ENCODE measurements at places on chromosomes 1 and 21.

DNA sequence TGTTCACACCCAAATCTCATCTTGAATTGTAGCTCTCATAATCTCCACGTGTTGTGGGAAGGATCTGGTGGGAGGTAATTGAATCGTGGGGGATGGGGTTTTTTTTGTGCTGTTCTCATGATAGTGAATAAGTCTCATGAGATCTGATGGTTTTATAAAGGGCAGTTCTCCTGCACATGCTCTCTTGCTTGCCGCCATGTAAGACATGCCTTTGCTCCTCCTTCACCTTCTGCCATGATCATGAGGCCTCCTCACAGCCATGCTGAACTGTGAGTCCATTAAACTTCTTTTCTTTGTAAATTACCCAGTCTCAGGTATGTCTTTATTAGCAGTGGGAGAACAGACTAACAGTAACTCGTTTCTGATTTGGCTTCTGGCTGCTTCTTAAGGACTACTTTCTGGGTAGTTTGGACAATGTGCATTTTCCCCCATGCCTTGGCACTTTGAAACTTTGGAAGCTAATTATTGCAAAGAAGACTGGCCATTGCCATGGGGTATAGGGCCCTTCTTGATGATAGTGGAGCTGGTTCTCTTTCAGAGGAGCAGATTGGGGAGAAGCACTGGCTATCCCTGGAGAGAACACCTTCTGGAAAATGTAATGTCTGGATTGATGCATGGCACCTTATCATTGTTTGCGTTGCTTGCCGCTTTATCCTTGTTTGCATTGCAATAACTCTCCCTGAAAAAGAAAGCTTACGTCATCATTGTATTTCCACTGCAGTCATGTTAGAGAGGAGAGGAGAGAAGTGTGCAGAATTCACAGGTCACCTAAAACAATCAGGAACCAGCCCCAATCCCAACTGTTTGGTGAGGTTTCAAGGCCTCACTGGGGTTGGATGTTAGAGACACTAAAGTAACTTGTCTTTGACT is 5.9 kb downstream of the CNIH3 start:
- no peak for DNase-seq

DNA sequence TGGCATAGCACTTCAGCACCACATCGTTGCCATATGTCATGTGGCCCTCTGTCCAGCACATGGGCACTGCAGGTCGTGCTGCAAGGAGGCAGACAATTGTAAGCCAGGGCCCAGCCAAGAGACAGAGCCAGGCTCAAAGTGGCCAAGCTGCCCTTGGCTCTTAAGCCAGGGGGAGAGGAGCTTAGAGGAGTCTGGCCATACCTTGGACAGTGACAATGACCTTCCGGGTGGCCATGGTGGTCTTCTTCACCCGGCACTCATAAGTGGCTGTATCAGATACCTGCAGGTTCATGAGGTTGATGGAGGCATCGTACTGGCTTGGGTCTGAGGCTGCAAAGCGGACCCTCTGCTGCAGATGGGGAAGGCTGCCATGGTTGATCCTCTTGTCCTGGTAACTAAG is 4.6 kb downstream of the VSIG8 start:
- DNase-seq = no peak

DNA sequence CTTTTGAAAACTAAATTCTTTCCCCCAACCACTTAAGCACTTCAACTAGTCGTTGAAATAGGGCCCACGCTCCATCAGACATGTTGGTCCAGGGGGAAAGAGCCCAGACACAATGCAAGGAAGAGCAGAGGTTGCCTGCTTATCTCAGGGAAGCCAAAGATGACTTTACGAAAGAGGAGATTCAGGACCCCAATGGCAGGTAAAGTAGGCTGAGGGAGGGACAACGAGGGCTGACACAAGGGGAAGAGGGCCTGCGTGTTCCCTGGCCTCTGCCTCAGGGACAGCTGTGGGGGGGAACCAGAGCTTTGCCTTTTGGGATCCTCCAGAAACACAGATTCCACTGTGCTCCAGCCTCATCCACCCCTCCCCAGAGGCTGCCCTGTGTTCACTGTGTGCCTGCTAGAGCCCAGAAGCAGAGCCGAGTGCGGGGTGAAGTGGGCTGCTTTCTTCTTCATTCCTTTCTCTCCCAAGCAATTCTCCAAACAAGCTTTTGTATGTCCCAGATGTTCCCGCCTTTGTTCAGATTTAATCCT is 135.5 kb upstream of the GRIK3 start:
- no peak for DNase-seq

DNA sequence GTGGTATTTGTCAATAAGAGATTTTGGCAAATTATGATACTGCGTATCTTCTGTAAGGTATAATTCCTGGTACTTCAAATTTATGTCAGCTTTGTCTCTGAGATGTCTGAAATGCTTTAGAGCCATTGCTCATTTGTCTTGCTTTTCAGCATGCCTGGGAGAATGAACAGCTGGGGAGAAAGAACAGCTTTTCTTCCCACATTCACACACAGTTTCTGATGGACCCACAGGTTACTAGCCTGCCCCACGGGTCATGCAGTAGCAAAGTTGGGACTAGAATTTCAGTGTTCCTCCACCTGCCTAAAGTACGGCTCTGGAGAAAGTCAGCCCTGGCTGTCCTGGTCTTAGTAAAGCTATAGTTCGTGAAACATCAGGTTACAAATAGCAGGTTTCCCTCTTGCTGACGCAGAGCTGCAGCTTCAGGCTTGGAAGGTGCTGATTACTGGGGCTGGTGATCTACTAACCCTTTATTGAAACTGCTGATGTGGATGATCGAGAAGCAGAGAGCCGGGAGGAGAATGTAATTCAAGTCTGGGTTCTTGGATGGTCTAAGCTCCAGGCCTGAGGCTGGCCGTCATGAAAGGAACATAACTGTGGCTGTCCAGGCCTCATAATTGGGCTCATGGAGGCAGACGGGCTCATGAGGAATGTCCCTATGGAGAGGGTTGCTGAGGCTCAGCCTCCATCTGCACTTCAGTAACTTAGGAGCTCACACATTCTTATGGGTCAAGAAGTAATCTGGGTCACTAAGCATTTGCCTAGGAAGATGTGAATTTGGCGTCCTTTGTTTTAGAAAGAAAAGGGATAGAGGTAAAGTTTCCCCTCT is 12.4 kb downstream of the GALNT2 start:
- DNase-seq = no peak

DNA sequence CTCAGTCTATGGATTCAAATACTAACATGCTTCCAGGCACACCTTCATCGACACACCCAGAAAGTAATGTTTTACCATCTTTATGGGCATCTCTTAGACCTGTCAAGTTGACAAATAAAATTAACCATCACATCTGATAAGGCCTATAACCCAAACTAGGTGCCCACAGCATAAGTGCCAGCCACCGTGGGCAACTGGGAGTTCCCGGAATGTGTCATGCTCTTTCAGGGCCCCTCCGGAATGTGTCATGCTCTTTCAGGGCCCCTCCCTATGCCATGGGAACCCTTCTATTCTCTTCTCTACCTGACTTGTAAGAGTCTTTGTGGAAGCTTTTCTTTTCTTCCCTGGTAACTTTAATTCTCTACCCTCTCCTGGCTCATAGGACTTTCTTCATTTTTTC is 26.6 kb downstream of the KRTAP24-1 start:
- DNase-seq = no peak

- DNase-seq = no peak
Observed at GRCh38 chr21:33230545-33231324, 997 bp downstream of the IFNAR2 start.

- DNase-seq = no peak
Observed at GRCh38 chr1:190564117-190564516, 86.5 kb upstream of the BRINP3 start.

- DNase-seq = no peak
Observed at GRCh38 chr1:96683931-96684330, 37.7 kb upstream of the PTBP2 start.

GRCh38 chr1:57091642-57092041 is 125.8 kb upstream of the C8B start:
- DNase-seq = no peak

DNA sequence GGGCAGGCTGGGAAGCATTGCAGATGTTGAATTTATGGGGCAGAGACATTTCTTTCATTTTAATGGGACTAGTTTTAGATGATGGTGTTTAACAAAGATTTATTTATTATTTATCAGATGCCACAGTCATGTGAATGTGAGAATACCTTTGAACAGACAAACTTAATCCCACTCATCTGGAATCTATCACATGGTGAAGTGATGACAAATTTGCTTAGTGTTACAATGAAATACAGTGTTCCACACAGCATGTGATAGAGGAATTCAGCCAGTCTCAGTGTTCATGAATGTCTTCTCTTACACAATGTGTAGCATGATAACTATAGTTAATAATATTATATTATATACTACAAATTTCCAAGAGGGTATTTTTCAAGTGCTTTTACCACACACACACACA is 1361.7 kb upstream of the B3GALT2 start:
- no peak for DNase-seq

DNA sequence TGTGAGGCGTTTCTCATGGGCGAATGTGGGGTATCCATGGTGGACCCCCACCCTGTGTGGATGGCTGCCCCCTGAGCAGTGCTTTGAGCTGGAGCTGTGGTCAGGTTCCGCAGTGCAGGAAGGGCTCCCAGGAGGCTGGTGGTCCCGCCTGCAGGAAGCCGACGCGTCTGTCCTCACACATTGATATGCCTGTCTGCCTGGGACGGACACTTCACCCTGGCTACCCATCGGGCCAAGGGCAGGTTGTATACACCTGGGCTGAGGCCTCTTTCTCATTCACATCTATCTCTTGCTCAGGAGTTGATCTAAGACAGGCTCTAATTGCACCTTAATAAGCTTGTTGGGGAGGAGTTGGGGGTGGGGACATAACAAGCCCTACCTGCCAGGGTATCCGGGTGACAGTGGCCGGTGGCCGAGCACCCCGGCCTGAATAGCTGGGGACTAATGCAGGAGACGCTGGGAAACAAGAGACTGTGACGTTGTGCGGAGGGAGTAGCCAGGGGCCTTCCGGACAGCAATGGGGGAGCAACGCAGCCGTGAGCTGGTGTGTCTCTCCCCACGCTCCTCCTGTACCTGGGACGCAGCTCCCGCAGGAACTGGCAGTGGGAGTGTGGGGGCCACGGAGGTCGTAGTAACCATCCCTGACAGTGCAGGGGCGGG is 21.7 kb downstream of the PDXK start:
- no peak for DNase-seq

DNA sequence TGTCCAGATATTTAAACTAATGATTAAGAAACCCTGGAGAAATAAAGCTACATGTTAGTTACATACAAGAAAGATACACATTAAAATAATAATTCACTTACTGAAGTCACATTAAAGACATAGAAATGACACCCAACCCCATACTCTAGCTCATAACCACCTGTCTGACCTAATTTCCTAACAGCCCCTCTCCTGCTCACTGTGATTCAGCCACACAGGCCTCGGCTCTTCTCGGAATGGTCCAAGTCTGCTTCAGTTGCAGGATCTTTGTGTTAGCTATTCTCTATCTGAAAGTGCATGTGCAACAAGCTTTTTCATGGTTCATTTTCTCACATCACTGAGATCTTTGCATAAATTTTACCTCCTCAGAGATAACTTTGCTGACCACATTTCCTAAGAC is 209.8 kb downstream of the TM2D1 start:
- no peak for DNase-seq

- DNase-seq = no peak
Observed at GRCh38 chr1:75392278-75392677, 218.6 kb downstream of the SLC44A5 start.

DNA sequence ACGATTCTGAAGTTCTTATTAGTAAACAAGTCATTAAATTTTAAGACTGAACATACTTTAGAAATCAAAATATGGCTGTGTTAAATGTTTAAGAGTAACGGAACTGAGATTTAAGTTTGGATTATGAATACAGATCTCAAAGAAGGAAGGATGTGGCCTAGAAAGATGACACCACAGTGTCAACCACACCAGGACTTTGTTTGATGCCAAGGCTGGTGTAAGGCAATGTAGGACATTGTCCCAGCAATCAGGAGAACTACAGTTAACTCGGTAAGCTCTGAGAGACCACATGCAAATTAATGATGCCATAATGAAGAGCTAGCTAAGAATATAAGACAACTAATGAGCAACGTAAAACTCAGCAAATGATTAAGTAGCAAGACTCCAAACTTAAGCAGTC is 932.9 kb downstream of the ADGRL2 start:
- DNase-seq = no peak

DNA sequence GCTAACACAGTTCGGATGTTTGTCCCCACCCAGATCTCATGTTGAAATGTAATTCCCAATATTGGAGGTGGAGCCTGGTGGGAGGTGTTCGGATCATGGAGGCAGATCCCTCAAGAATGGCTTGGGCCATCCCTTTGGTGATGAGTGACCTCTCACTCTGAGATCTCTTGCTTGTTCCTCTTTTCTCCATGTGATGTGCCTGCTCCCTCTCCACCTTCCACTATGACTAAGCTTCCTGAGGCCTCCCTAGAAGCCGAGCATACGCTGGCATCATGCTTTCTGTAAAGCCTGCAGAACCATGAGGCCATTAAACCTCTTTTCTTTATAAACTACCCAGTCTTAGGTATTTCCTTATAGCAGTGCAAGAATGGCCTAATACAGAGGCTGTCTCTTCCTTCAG is 8.1 kb upstream of the PLA2G5 start:
- no peak for DNase-seq

GRCh38 chr1:118711356-118711755 is 276.8 kb downstream of the TBX15 start:
- no peak for DNase-seq

DNA sequence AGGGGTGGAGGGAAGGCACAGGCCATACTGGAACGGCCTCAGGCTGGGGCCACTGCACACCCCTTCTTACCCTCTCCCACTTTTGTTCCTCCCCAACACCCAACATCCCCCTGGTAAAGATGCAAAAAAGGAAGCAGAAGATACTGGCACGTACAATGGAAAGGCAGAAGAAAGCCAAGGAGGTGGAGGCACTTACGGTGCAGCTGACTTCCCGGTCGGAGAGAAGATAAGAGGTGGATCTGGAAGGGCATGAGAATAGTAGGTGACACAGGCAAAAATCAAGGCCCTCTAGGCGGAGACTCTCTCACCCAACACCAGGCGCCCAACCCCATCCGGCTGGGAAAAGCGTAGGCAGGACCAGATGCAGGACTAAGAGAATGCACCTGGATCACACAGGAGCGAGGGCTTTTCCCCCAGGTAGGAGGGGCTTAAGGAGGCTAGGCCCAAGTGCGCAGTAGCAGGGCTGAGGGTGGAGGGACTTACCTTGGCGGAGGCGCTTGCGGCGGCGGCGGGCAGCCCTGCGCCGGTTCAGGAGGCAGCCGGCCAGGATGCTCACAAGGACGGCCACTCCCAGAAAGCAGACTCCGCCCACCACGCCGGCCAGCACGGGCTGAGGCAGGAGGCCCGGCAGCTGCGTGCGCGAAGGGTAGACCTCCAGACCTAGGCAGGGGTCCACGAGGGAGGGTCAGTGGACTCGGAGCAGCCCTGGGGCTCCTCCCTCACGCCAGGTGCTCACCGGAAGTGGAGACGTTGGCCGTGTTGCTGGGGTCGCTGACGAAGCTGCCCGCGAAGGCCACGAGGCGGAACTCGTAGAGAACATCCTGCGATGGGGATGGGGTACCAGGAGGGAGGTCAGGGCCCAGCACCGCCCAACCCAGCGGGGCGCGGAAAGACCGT is 4.1 kb upstream of the TAGLN2 start:
- no peak for DNase-seq

- DNase-seq = no peak
Observed at GRCh38 chr1:77188770-77189169, 30.5 kb downstream of the PIGK start.

Measured in stimulated activated CD8-positive, alpha-beta memory T cell treated with anti-CD3 and anti-CD28 coated beads, Interleukin-7, amount 100 ng/mL, for 1 hour (primary cell).